ENCODE measurements at places on chromosomes 3 and 15. TPM values are rescaled to one million over a fixed set of nuclear protein-coding genes. Genes with fewer than 3 reads are reported as not detected.

AMIGO3 gene
- total RNA-seq = under 0.01 TPM

IQCF5 gene
- total RNA-seq = not detected

ANKRD34C gene
- total RNA-seq = not detected

CDHR4 gene
- total RNA-seq = 0.43 TPM

RHOV gene
- not detected for total RNA-seq

All from bronchial smooth muscle cell (primary cell).